SJSA1 (cell line): ENCODE measurements at places on chromosomes 12 and 14.
A peak's percentile ranks its signal among the peaks of the same experiment; 100 is the strongest.

- DNase-seq: no peak
Observed at GRCh38 chr12:24945845-24946244, 3.1 kb downstream of the BCAT1 start.

DNA sequence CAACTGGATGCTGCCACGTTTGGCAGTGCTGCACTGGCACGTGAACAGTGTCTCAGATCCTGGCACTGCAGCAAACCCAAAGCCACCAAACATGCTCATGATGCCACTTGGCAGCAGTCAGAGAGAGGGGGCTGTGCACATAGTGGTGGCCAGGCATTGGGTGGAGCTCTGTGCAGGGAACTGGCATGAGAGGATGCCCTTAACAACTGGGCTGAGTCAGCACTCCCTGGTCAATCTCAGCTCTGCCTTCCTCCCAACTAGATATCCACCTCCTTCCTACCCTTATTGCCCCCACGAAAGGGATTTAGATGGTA is 37.0 kb downstream of the ZFHX2 start:
- DNase-seq: no peak

GRCh38 chr12:15682826-15683225 is 106.4 kb downstream of the EPS8 start:
- DNase-seq: no peak

DNA sequence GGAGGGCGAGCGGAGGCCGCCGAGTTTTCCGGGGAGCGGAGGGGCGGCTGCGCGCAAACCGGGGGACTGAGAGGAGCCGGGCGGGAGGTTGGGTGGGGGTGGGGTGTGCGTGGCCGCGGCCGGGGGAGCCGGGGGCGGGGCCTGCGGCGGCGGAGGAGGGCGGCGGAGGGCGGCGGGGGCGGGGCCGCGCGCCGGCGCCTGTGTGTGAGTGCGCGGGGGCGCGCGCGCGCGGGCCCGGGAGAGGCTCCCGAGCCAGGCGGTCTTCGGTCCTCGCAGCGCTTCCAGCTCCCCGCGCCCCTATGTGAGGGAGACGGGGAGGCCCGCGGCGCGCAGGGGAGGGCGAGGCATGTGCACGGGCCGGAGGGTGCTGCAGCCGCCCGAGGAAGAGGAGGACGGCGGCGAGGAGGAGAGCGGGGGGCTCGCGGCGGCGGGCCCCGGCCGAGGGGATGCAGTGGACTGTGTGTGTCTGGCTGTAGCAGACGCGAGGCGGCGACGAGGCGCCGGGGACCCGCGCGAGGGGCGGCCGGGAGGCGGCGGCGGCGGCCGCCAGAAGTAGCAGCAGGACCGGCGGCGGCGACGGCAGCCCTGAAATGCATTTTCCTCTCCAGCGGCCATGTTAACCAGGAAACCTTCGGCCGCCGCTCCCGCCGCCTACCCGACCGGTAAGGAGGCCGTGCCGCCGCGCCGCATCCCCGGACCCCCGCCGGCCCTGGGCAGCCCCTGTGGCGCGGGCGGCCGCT is at the start of gene DYRK2:
DYRK2 (plus strand) TSS at position 225 of the 740 bp plus-strand sequence; CDS start at position 614, 389 bp downstream.
- DNase-seq: peak; percentile 88

DNA sequence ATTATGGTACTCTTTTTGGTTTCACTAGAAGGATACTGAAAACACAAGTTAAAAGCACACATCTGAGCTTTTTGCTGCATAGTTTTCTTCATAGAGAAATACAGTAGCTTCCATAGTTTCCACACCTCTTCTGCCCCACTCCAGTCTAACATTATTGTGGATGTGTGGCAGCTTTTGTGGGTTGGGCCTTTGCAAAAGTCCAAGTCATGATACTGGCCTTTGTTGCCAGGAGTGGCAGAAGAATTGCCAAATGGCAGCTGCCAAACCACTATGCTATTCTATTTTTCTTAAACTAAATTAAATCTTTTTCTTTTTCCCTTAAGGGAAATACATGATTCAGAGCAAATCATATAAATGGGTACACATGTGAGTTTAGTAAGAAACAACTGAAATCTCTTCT is 114.8 kb downstream of the PLEKHA5 start:
- no peak for DNase-seq

GRCh38 chr12:49347311-49348193 is 864 bp downstream of the DNAJC22 start:
- peak; percentile 85 for DNase-seq

DNA sequence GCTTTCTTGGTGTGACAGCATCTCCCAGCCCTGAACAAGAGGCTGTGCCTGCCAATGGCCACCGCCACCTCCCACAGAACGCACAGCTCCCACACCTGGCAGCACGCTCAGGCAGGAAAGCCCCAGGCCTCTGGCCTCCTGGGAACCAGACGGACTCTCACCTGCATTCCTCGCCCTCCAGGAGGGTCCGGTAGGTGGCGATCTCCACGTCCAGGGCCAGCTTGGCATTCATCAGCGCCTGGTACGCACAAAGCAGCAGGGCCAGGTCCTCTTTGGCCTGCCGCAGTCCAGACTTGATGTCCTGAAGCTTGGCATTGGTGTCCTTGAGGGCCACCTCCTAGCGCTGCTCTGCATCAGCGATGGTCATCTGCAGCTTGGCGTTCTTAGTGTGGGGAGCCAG is 12.1 kb upstream of the KRT77 start:
- no peak for DNase-seq

DNA sequence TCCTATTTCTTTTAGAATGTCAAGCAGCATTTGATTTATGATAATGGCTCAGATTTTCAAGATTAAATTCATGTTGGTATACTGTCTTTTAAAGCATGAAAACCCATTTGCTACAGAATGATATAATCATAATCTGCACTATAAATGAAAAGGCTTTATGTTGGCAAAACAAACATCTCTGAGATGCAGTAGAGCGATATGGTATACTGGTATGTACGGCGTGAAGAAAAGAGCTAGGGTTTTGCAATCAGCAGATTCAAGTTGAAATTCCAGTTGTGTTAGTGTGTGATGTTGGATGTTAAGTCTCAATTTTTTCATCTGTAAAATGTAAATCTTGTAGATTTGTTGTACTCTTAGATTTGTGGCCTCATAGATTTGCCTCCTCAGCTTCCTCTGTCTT is 53.2 kb upstream of the DYRK2 start:
- DNase-seq: no peak

- no peak for DNase-seq
Observed at GRCh38 chr14:38737686-38738407, 365.2 kb downstream of the SEC23A start.

- DNase-seq: no peak
Observed at GRCh38 chr12:53603804-53604203, 22.4 kb downstream of the ATF7 start.

DNA sequence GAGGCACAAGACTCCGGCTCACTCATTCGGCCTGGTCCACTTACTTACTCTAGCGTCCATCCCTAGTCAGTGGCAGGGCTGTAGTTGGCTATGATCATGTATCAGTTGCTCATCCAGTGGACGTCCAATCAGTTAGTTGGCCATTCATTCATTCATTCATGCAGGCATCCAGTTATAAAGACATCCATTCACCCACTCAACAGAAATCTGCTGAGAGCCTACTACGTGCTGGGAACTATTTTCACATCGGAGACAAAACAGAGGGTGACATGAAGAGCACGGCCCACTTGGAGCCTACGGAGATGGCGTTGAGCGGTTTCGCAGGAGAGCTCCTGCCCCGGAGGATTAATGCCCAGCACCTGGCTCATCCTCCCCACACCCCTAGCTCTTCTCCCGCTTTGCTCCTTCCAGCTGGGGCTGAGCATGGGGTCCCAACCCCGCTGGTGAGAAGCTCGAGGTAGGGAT is 49.7 kb downstream of the SNAPC1 start:
- DNase-seq: no peak

DNA sequence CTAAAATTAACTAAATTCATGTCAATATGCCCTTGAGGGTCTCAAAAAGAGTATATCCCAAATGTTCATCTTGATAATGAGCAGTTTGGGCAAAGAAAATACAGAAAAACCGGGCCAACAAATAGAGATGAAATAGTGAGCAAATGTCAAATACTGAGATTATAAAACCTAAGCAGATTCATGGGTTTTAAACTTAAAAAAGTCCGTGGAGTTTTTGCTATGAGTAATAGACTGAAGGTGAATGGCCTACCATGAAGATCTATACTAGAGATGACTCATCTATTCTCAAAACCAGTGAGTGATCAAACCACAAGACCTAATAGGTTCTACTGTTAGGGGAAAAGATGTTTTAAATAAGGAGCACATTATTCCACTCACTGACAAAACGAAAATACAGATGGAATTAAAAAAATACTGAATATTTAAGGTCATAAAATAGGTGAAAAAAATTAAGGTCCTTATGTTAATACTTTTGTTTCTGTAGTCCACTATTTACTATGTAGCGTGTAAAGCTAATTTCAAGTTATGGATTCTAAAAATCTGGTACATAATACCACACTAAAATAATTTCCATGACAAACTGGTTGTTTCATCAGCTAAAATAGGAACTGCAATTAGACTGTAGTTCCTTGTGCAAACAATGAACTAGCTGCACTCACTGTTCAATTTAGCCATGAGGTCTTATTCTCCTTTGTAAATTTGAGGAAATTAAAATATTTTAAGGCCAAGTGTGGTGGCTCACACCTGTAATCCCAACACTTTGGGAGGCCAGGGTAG is 5.0 kb downstream of the HNRNPC start:
- no peak for DNase-seq

DNA sequence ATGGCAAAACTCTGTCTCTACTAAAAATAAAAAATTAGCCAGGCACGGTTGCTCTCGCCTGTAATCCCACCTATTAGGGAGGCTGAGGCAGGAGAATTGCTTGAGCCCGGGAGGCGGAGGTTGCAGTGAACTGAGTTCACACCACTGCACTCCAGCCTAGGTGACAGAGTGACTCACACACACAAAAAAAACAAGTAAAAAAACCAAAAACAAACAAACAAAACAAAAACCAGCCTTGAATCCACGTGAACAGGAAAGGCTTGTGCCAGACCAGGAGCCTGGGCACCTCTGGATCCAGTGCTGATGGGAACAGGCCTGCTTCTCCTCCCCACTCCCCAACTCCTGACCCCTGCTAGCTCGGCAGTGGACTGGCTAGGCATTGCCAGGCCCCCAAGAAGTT is 3.5 kb downstream of the FOXN4 start:
- no peak for DNase-seq

DNA sequence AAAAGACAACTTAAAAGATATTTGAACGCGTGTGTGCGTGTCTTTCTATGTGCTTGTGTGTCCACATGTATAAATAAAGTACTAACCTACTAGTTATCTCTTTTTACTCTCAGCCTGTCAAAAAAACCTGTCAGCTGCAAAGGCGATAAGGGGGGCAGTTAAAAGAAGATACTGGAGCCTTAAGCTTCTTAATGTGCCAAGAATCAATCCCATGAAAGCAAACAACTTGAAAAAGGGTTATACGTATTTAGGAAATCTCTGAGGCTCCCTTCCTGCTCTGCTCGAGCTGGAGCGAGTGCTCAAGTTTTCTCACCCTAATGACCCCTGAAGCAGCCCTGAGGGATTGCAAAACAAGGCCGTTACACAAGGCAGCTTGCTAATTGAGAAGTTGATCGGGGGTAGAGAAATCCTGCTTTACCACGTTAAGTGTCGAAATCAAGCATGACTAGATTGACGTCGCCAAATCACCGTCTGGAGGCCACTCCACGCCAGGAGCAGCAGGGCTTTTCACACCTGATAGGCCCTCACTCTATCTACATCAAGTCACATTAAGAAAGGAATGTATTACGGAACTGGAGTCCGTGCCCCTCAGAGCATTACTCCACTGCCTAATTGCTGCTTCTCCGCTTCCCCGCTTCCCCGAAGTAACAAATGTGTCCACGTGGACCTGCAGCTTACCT is 32.4 kb downstream of the LMO3 start:
- no peak for DNase-seq

DNA sequence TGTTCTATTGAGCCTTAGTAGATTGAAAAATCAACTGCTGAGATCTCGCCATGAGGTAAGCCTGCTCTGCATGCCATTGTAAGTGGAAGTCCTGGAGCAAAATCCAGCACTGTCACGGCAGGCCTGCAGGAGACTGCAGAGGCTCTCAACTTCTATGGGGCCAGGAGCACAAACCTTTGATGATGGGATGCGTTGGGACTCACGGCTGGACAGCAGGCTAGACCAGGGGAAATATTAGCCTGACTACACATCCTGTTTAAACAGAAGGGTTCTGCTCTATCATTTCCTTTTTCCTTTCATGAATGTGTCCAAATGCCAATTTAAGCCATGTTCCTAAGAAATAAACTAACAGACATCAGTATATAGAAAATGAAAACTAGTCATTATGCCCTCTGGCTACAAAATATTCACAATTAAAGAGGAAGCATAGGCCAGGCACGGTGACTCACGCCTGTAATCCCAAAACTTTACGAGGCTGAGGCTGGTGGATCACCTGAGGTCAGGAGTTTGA is 33.9 kb upstream of the RASSF8 start:
- no peak for DNase-seq

DNA sequence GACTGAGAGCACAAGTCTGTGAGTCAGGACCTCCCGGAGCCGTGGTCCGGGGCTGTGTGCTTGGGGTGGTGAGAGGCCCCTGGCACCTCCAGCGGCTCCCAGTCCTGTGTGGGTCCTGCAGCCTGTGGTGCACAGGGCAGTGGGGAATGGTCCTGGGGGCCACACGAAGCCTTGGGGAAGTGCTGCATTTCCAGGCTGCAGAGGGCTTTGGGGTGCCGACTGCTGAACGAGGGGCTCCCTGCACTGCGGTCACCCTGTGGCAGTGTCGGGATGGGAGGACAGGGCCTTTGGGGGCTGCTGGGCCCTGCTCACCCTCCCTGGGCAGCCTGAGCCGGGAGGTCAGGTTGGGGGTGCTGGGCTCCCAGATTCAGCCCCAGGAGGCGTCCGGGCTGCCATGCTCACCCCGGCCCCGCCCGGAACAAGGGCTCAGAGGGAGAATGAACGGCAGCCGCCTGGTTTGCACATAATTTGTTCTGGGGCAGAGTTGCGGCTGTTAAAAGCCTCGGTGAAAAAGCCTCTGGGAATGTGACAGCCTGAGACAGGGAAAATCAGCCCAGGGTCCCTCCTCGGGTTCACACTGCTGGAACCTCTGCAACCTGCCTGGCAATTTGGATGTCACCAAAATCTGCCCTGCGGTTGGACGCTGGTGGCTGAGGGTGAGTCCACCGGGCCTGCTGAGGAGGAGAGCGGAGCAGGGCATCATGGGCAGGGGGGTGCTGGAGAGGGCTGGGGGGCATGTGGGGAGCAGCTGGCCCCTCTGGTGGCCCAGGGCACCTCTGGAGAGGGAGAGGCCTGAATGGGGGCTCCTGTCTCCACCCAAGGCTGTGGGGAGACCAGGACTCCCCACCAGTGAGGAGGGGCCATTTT is 109.2 kb downstream of the KIF26A start:
- no peak for DNase-seq

DNA sequence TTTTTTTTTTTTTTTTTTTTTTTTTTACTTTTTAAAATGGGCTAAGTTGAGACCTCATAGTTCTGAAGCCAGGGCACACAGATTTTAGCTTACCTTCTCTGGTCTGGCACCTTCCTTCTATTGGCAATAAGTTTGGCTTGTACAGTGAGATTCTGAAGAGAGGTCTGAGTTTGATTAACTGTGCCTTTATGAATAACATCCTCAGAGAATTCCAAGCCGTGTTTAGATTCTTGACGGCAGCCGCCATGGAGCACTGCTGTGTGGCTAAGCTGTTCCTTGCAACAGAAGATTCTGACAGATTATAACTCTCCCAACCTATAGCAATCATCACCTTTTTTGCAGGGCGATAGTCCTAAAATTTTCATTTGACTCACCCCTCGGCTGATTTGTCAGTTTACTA is 354.9 kb upstream of the FAR2 start:
- DNase-seq: no peak

- DNase-seq: no peak
Observed at GRCh38 chr12:116629480-116629879, 70.3 kb downstream of the MAP1LC3B2 start.

GRCh38 chr12:98885778-98886177 is 240.7 kb downstream of the APAF1 start:
- DNase-seq: no peak

GRCh38 chr12:27334042-27334720 is 1.5 kb downstream of the BMAL2 start:
- DNase-seq: no peak
